ENCODE measurements at places on chromosomes 12 and 14. TPM values are rescaled to one million over a fixed set of nuclear protein-coding genes. Genes with fewer than 3 reads are reported as not detected.

DNA sequence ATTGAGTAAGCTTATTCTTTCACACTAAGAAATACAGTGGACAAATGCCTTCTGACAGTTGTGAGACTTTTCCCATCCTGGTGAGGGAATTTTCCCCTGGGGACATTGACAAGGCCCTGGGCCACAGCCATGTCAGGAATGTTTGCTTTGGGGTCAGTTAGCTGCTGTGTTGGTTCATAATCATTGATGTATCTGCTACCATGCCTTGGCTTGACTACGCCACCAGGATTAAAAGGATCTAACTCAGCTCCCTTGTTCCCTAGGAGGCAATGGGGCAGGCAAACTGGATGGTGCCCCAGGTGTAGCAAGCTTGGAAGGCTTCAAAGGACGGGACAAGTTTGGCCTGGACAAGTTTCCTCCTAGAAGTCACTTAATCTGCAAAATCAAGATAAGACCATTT is 3.1 kb upstream of the CCDC88C start:
- no peak for DNase-seq

DNA sequence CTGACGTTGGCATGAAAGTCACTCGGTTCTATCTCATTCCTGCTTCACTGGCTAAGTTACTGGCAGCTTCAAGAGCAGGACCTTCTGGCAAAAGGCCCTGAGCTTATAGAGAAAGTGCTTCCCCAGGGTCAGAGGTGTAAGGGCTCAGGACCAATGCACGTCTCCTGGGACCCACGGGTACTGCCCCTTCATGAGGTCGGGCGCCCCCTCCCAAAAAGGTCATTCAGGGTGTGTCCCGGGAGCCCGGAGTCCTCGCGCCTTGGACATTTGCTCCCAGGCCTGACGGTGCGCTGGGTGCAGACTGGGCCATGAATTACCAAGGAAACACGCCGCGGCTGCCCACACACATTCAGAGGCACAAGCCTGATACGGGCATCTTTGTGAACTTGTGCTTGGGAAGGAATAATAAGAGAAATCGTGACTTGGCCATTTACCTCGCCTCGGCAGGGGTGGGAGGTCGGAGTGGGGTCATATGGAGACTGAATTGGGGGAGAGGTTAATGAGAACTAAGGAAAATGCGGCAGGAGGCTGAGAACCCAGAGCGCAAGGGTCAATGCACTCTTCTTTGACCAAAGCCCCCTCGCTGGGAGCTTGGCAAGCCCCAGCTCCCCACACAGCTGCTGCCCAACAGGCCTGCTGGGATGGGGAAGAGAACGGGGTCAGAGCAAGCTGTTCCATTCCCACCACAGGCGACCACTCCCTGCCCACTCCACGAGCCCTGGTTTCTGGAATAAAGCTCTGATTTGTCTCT is 15.7 kb upstream of the SLC6A12 start:
- DNase-seq: no peak

Gene MYF6
- total RNA-seq: not detected

DNA sequence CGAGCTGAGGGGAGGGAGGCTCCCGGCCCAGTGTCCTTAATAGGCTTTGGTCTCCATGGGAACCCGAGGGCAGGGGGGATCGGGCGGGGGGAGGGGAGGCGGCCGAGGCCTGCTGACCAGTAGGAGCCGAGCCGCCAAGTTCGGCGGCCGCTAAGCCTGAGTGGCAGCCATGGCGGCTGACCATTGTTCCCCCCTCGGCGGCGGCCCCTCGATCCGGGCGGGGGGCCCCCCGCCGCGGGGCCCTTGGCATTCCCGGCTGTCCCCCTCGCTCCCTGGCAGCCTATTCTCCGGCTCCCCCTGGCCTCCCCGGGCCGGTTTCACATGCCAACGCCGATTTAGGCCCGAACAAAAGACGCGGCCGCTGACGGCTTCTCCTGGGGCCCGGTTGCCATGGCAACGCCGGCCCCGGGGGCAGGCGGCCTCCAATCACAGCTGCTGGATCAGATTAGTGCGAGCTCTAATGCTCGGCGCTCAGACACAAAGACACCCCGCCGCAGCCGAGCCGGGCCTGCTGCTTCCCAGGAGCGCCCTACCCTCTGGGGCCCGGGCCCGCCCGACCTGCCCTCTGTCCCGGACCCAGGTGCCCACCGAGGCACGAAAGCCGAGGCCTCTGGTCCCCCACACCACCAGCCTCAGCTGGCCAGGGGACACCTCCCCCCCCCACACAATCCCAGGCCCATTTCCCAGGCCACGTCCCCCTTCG is 7.3 kb downstream of the MSI1 start:
- DNase-seq: peak; percentile 90

GRCh38 chr12:101763246-101763931 is 24.1 kb upstream of the SYCP3 start:
- no peak for DNase-seq

Gene WNT5B
- total RNA-seq: 101 TPM

Gene CCDC184
- total RNA-seq: 0.72 TPM

- DNase-seq: peak; percentile 47
These were observed 1929.9 kb upstream of the SEL1L start for GRCh38 chr14:83463500-83464098.

- no peak for DNase-seq
These were observed 83.8 kb downstream of the SLC38A6 start for GRCh38 chr14:61064856-61065255.

- DNase-seq: no peak
These were observed 9.5 kb downstream of the PHETA1 start for GRCh38 chr12:111359231-111359913.

Data from umbilical cord (tissue), 2 donors.